Hepatocyte (in vitro differentiated cells): ENCODE measurements at places on chromosomes 1 and 21. TPM values are rescaled to one million over a fixed set of nuclear protein-coding genes. Genes with fewer than 3 reads are reported as not detected.

DNA sequence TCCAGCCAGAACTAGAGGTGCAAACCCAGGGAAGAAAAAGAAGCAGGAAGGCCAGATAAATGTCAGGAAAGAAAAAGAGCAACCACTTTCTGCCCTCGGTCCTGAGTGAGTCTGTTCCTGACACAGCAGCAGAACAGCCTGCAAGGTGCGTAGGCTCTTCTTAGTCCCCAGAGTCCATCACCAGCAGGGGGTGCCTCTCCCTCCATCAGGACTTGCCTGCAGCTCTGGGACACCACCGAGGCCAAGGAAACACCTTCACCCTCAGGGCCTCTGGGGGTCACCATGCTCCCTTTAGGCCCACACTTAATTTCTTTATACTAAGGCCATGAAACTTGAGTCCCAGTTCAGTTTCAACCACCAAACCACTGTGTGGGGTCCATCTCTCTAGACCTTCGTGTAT, 43.7 kb upstream of the NFASC start:
- H3K4me3 ChIP-seq, result no peak overlapping the region
- H3K36me3 ChIP-seq, result no peaks in the 10 kb centered on the region
- peak; percentile 40 for DNase-seq

The CNTN2 gene
- 0.49 TPM in 1 of 2 replicates, not detected in the other for polyA plus RNA-seq

The CAPN8 gene
- 18.0 and 28.6 TPM in 2 replicates for polyA plus RNA-seq

The CD101 gene
- not detected in 2 replicates for polyA plus RNA-seq

DNA sequence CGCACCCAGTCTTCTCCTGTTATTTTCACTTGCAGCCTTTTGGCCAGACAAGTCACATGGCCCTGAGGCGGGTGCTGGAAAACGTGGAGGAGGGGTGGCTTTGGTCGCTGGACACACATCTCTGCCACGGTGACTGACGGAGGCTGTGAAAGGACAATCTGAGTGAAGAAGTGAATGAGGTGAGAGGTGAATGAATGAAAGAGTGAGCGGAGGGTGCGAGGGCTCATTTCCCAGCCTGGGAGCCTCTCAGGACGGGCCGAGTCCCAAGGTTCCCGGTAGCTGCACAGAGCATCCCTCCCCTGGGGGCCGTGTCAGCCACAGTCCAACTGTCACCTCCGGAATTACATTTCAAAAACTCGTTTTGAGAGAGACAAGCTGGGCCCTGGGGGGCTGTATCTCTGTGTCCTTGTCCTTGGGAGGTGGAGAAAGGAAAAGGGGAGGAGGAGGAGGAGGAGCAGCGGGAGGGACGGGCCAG, 89.6 kb downstream of the UBIAD1 start:
- H3K27me3 ChIP-seq, result no peaks in the 10 kb centered on the region
- H3K27ac ChIP-seq, result no peak overlapping the region
- no peak for DNase-seq
- no peak overlapping the region for H3K4me3 ChIP-seq
- no peaks in the 10 kb centered on the region for H3K4me1 ChIP-seq

GRCh38 chr1:57131257-57131656, 165.4 kb upstream of the C8B start:
- H3K36me3 ChIP-seq, result no peaks in the 10 kb centered on the region
- no peak overlapping the region for H3K27ac ChIP-seq
- H3K4me1 ChIP-seq, result no peaks in the 10 kb centered on the region
- no peak for DNase-seq

GRCh38 chr1:181126871-181127587, 38.5 kb downstream of the IER5 start:
- no peaks in the 10 kb centered on the region for H3K36me3 ChIP-seq
- no peak overlapping the region for H3K27ac ChIP-seq
- peak; percentile 85 for DNase-seq
- peaks cover 17% of the 10 kb centered on the region for H3K4me1 ChIP-seq
- H3K4me3 ChIP-seq, result no peak overlapping the region

DNA sequence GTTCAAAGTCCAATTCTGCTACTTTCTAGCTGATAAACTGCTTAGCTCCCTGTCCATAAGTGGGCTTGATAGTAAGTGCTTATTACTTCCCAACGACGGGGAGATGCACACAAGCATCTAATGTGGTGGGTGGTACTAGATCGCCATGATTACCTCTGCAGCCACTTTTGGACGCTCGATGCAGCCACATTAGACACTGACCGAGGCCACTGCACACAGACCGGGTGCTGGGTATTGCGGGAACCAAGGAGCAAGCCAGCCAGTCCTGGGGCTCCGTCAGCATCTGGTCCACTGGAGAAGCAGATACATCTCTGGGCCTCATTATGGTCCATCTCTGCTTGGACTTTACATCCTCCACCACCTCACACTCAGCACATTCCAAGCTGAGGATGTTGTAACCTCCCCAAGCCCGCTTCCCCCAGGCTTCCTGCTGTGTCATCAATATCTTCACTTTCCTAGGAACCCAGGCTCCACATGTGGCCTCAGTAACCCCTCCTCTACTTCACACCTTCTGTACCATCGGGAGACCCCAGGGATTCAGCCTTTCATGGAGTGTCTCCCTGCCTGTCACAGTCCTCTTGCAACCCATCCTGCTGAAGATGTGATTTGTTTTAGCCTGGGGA, 48.2 kb downstream of the RHOU start:
- DNase-seq, result peak; percentile 59
- H3K4me3 ChIP-seq, result no peak overlapping the region
- peaks cover 32% of the 10 kb centered on the region for H3K4me1 ChIP-seq
- H3K27ac ChIP-seq, result peak overlapping the region; percentile 83
- H3K27me3 ChIP-seq, result no peaks in the 10 kb centered on the region

The OR2T2 gene
- polyA plus RNA-seq, result not detected in 2 replicates

GRCh38 chr1:195754303-195754702, 853.9 kb downstream of the KCNT2 start:
- H3K4me3 ChIP-seq, result no peak overlapping the region
- no peak for DNase-seq
- no peaks in the 10 kb centered on the region for H3K27me3 ChIP-seq
- H3K27ac ChIP-seq, result no peak overlapping the region

DNA sequence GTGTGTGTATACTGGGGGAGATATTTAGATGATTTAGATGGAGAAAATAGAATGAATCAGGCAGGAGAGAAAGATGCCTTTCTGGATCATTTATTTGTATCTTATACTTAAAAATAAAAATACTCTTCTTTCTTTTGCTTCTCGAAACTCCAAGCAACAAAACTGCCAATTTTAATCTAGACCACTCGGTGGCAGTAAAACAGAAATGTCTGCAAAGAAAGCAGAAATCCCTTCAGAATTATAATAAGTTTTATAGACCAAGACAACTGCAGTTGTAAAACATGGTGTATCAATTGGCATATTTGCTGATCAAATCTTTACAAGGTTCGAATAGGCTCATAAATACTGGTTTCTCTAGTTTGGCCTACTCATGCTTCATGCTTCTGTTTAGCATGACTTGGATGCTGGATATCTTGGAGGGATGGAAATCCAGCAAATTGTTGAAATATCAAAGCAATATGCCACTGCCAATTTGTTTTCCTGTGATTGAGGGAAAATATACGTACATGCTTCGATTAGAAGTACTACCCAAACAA, 15.1 kb upstream of the C1orf87 start:
- no peaks in the 10 kb centered on the region for H3K27me3 ChIP-seq
- H3K27ac ChIP-seq, result no peak overlapping the region
- H3K36me3 ChIP-seq, result no peaks in the 10 kb centered on the region
- no peak for DNase-seq
- no peak overlapping the region for H3K4me3 ChIP-seq
- H3K4me1 ChIP-seq, result no peaks in the 10 kb centered on the region

The OR2L2 gene
- polyA plus RNA-seq, result 0.06 and 0.09 TPM in 2 replicates

The AADACL4 gene
- not detected in 2 replicates for polyA plus RNA-seq

The GBP4 gene
- 0.28 and 0.66 TPM in 2 replicates for polyA plus RNA-seq

The SMIM12 gene
- 51.9 and 53.8 TPM in 2 replicates for polyA plus RNA-seq

The LHX8 gene
- 0.37 and 0.73 TPM in 2 replicates for polyA plus RNA-seq

The LMX1A gene
- polyA plus RNA-seq, result not detected in 2 replicates

The FAAH gene
- 61.1 and 61.8 TPM in 2 replicates for polyA plus RNA-seq

- peak overlapping the region; percentile 32 for H3K27ac ChIP-seq
- no peaks in the 10 kb centered on the region for H3K27me3 ChIP-seq
- H3K36me3 ChIP-seq, result no peaks in the 10 kb centered on the region
- no peak overlapping the region for H3K4me3 ChIP-seq
These were observed 16.8 kb downstream of the VCAM1 start for GRCh38 chr1:100736324-100736723.

The RAB13 gene
- 98.7 and 125 TPM in 2 replicates for polyA plus RNA-seq

DNA sequence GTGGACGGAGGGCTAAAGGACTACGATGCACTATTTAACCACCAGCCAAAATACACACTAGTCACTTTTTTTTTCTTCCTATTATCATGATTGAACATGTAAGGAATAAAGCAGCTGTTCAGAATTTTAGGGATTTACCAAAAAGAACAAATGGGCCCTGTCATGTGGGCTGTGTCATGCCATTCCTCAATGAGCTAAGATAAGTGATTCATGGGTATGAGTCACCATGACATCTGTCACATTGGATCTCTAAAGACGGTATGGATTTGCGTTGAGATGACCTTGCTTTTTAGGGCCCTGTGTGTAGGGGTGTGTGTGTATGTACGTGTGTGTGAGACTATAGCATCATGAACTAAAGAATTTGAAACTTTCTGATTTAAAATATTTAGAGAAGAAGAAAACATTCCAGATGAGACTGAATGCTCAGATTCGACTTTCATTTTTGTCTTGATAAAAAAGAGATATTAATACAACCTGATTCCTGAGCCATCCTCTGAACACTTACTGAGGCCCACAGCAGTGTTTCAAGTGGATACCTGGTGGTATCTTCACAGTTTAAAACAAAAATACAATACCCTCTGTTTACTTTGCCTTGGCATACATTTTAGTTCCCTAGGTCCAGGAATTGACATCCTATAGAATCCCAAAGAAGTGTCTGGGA, 246.1 kb upstream of the DUSP10 start:
- H3K4me3 ChIP-seq, result no peak overlapping the region
- H3K4me1 ChIP-seq, result no peaks in the 10 kb centered on the region

The CNIH3 gene
- polyA plus RNA-seq, result 2.1 and 3.5 TPM in 2 replicates

GRCh38 chr1:153536671-153537375, 1.0 kb upstream of the S100A6 start:
- peak overlapping the region; percentile 94 for H3K27ac ChIP-seq
- H3K36me3 ChIP-seq, result no peaks in the 10 kb centered on the region
- H3K4me1 ChIP-seq, result peaks cover 41% of the 10 kb centered on the region
- no peak for DNase-seq
- no peak overlapping the region for H3K4me3 ChIP-seq
- H3K27me3 ChIP-seq, result no peaks in the 10 kb centered on the region

- no peak overlapping the region for H3K4me3 ChIP-seq
- H3K36me3 ChIP-seq, result no peaks in the 10 kb centered on the region
- H3K27me3 ChIP-seq, result no peaks in the 10 kb centered on the region
- H3K27ac ChIP-seq, result no peak overlapping the region
- no peak for DNase-seq
These were observed 23.6 kb upstream of the ABCB10 start for GRCh38 chr1:229582011-229582694.

The HSD3B2 gene
- 2.2 and 4.6 TPM in 2 replicates for polyA plus RNA-seq

GRCh38 chr1:29756085-29756484, 519.8 kb downstream of the PTPRU start:
- H3K27me3 ChIP-seq, result no peaks in the 10 kb centered on the region
- no peak overlapping the region for H3K27ac ChIP-seq
- H3K4me1 ChIP-seq, result peaks cover 19% of the 10 kb centered on the region

DNA sequence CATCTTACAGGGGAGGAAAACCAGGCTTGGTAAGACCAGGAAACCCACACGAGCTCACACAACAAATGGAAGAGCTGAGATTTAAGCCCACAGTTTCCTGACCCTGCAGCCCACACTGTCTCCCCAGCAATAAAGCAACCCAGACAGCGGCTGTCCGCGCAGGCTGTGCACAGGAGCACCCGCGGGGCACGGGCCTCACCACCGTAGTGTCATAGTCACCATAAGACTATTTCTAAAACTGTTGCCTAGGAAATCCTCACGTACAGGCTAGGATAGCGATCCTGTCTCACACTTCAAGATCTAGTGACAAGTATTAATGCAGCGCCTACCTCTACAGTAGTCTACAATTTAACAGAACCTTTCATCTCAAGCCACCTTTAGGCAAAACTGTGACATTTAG, 54.0 kb upstream of the SYT6 start:
- H3K4me1 ChIP-seq, result no peaks in the 10 kb centered on the region
- no peaks in the 10 kb centered on the region for H3K36me3 ChIP-seq
- no peak overlapping the region for H3K4me3 ChIP-seq
- no peaks in the 10 kb centered on the region for H3K27me3 ChIP-seq

DNA sequence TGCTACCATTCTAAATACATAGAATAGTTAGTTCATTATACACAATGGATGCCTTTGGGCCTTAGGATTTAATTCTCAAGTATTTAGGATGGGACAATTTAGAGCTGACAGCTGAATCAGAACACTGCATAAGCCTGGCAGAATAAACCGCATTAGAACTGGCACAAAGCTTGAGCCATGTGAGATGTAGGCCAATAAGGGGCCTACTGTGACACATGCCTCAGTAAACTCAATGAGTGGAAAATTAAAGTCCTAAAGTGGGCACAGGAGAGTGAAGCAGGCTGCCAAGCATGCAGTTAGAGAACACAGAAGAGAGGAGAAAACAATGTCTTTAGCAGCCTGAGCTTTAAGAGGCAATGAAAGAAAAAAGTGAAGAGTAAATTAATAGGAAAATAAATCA, 24.3 kb downstream of the SCYL3 start:
- no peaks in the 10 kb centered on the region for H3K36me3 ChIP-seq
- no peaks in the 10 kb centered on the region for H3K27me3 ChIP-seq
- DNase-seq, result no peak
- no peak overlapping the region for H3K4me3 ChIP-seq

GRCh38 chr1:111618961-111619634, 491 bp upstream of the RAP1A start:
- peaks cover 9% of the 10 kb centered on the region for H3K4me1 ChIP-seq
- no peak for DNase-seq
- H3K4me3 ChIP-seq, result peak overlapping the region; percentile 31
- peak overlapping the region; percentile 78 for H3K27ac ChIP-seq
- H3K27me3 ChIP-seq, result no peaks in the 10 kb centered on the region

DNA sequence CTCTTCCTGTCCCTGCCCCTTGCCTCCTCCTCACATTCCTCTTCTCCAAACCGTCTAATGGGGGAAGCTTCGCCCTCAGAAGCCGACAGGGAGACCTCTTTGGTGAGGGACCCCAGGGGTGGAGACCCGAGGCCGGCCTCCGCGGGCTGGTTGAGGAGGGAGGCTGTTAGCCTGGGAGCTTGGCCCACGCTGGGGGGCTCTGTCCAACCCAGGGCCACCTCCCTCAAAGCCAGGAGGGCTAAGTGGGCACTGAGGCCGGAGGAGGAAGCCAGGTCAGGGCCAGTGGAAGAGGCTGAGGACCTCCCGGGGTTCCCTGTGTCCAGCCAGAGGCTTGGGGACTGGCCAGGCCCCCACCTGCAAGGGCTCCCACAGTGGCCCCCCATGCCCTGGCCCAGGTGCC, 5.3 kb downstream of the GABRD start:
- no peak for DNase-seq
- no peak overlapping the region for H3K27ac ChIP-seq
- no peaks in the 10 kb centered on the region for H3K36me3 ChIP-seq
- H3K27me3 ChIP-seq, result peaks cover 30% of the 10 kb centered on the region

The PLXNA2 gene
- polyA plus RNA-seq, result 13.1 and 16.4 TPM in 2 replicates

The AKNAD1 gene
- polyA plus RNA-seq, result not detected in 2 replicates
